Activated naive CD8-positive, alpha-beta T cell treated with anti-CD3 and anti-CD28 coated beads, Interleukin-2, amount 10 ng/mL, durations not matched to agents 7 days and 5 days (primary cell): ENCODE measurements at places on chromosomes 12 and 14. TPM values are rescaled to one million over a fixed set of nuclear protein-coding genes. Genes with fewer than 3 reads are reported as not detected.
A peak's percentile ranks its signal among the peaks of the same experiment; 100 is the strongest.

DNA sequence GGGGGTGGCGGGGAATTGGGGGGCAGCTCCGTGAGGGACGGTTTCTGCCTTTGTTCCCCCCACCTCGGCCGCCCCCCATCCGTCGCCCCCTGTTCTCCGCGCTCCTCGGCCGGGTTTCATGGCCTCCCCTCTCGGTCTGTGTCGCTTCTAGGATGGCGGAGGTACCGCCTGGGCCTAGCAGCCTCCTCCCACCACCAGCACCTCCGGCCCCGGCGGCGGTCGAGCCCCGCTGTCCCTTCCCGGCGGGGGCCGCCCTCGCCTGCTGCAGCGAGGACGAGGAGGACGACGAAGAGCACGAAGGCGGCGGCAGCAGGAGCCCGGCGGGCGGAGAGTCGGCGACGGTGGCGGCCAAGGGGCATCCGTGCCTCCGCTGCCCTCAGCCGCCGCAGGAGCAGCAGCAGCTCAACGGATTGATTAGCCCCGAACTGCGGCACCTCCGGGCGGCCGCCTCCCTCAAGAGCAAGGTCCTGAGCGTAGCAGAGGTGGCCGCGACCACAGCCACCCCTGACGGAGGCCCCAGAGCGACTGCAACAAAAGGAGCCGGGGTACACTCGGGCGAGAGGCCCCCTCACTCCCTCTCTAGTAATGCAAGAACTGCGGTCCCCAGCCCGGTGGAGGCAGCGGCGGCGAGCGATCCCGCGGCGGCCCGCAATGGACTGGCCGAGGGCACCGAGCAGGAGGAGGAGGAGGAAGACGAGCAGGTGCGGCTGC is 575 bp downstream of the NAA30 start:
- DNase-seq, result peak; percentile 71

DNA sequence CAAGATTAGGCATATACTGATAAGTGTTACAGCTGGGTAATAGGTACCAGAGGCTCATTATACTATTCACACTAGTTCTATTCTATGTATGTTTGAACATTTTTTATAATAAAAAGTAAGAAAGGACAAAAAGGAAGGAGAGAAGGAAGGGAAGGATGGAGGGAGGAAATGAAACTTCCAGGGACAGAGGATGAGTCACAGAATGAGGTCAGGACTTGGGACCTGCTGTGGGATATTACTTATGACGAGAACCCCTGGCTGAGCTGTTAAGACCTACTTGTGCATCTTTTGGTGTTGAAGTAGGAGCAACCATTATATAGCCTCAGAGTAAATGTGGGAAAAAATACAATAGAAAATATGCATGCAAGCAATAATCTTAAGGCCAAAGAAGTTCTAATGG is 16.7 kb upstream of the TMEM260 start:
- DNase-seq, result no peak

DNA sequence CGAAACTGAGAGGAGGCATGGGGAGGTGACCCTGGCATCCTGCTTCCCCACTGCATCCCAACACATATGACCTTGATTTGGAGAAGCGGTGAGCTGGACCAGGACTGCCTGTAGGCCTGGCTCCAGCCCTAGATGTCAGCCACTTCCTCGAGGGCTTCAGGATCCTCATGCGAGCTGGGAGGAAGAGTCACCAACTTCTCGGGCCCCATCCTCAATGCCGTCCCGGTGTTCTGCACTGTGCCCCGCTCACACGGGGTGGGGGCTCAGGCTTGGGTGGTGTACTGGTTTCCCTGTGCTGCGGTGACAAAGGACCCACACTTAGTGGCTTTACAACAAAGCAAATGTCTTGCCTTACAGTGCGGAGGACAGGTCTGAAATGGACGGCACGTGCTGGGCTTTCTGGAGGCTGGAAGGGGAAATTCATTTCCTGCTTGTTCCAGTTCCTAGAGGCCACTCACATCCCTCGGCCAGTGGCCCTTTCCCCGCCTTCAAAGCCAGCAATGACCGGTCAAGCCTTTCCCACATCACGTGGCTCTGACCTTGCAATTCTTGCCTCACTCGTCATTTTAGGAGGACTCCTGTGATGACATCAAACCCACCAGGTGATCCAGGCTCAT is 298.1 kb upstream of the RTL1 start:
- DNase-seq, result no peak

GRCh38 chr14:90508536-90509254 is 111.9 kb downstream of the CALM1 start:
- DNase-seq, result no peak

DNA sequence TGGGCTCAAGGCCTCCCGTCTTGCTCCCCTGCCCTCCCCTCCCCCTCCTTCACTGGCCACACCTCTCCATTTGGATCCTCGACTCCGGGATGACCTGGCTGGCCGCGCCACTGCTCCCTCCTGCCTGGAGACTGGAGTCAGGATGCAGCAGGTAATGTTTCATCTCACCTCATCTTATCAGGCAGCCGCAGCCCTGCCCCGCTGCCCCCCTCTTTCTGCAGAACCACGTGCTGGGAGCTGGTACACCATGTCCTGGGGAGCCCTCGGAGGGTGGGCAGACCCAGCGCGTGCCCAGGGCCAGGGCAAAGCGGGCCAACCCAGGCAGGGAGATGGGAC is 31.1 kb downstream of the BEGAIN start:
- no peak for DNase-seq

DNA sequence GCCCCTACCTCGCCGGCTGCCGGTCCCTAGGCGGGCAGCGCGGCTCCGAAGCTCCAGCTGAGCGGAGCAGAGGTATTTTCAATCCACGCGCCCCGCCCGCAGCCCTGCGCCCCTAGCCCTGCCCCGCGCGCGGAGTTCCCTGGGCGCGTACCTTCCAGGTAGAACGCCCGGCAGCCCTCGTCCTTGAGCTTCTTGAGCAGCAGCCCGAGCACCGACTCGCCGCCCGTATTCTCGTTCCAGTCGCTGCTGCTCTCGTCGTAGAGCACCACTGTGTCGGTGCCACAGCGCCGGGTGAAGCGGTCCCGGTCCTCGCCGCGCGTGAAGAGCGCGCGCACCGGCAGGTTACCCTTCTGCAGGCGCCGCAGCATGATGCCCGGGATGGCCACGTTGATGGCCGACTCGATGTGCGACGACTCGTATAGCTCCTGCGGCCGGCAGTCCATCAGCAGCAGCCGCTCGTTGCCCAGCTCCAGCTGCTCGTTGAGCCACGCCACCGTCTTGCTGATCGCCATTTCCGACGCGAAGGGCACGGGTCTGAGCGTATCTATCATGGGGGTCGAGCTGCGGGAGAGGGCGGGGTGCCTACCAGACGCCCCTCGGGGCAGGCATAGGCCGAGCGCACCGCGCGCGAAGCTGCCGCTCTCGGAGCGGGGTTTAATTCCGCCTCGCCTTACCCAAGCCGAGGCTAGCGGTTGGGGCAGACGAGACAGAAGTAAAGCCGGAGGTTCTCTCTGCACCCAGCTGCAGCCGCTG is 636 bp downstream of the DUSP6 start:
- DNase-seq, result peak; percentile 71

- DNase-seq, result no peak
Measured at GRCh38 chr14:48193893-48194292, 518.5 kb upstream of the MDGA2 start.

DNA sequence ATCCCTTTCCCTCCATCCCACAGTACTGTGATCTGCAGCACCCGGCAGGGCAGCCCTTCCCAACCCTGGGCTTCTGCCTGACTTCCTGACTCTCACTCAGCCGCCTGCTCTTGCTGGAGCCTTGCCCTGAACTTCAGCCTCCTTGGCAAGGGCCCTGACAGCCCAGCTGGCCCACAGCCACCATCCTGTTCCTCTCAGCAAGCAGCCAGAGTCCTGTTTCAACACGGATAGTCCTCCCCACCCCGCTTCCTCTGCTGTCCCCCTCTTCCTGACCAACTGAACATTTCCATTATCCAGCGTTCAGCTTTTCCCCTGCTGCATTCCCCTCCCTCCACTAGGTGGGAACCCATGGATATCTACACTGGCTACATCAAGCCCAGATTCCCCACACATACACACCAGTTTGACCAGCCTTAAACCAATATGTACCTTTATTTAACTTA is 74.0 kb upstream of the MDM1 start:
- no peak for DNase-seq

GRCh38 chr12:1132311-1132710 is 141.3 kb downstream of the ERC1 start:
- no peak for DNase-seq

- DNase-seq, result no peak
Measured at GRCh38 chr12:93247313-93247991, 130.3 kb upstream of the NUDT4 start.

DNA sequence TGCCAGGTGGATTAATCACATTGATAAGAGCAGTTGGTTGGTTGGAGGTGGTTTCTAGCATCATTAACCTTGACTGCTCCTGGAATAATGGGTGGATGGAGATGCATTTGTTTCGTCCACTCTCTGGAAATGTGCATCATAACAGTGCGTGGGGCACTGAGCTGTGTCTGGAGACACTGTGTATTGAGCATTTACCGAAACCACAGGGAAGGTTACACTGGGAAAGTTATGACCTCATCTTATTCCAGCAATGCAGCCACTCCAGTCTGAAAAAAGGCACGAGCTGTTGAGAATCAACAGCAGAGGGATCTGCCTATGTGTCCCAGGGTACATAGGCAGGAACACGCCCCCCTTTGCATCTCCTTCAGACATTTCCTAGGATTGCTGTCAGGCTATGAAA is 27.2 kb downstream of the RNFT2 start:
- DNase-seq, result no peak

- DNase-seq, result no peak
Measured at GRCh38 chr12:10113920-10114319, 15.1 kb upstream of the CLEC1A start.

GPR84 gene
- total RNA-seq, result 0.65 TPM

CFAP54 gene
- total RNA-seq, result 1.8 TPM

AMHR2 gene
- not detected for total RNA-seq

SLCO1B1 gene
- total RNA-seq, result not detected
